ENCODE measurements at places on chromosomes 1 and 21. TPM values are rescaled to one million over a fixed set of nuclear protein-coding genes. Genes with fewer than 3 reads are reported as not detected.

AVPR1B gene
- polyA plus RNA-seq: not detected

APP gene
- 31.8 TPM for polyA plus RNA-seq

S100A1 gene
- not detected for polyA plus RNA-seq

HSPB7 gene
- polyA plus RNA-seq: 2,165 TPM

XCL2 gene
- 0.35 TPM for polyA plus RNA-seq

TRIM67 gene
- polyA plus RNA-seq: not detected

FMO2 gene
- not detected for polyA plus RNA-seq

DNA sequence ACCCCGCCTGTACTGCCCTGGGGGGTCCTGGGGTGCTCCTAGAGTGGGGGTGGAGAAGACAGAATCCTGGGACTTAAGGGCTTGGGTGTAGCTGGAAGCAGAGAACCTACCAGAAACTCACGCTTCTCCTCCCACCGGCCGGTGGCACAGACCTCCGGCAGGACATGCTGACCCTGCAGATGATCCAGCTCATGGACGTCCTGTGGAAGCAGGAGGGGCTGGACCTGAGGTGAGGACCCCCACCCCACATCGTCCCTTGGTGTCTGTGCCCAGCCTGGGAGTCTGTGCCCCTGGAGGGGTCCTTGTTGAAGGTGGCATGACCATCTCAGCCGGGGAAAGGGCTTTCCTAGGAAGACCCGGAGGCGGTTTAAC lies 70.8 kb downstream of the PIK3CD start:
- no peak for DNase-seq

DNA sequence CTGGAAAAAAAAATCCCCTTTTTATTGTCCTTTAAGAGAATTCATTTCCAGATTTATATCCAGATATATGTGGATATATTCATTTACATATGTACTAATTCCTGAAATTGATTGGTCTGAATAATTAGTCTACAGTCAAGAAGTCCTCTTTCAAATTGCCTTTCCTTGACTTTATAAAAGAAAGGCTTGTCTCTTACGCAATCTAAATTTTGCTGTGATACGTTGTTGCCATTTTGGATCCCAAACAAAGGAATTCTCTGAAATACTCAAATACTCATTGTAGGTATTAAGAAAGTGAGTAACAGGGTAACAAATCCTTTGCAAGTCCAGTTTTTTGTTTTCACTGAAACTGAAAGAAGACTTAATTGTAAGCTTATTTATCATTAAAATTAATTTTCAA lies 136.9 kb upstream of the KIAA1614 start:
- no peak for DNase-seq

GRCh38 chr1:192350356-192350755 lies 33.6 kb downstream of the RGS21 start:
- peak; percentile 8 for DNase-seq

- DNase-seq: no peak
Observed at GRCh38 chr21:34270411-34270810, 93.4 kb upstream of the KCNE2 start.

- DNase-seq: no peak
Observed at GRCh38 chr1:39800471-39800835, 11.8 kb upstream of the BMP8B start.

DNA sequence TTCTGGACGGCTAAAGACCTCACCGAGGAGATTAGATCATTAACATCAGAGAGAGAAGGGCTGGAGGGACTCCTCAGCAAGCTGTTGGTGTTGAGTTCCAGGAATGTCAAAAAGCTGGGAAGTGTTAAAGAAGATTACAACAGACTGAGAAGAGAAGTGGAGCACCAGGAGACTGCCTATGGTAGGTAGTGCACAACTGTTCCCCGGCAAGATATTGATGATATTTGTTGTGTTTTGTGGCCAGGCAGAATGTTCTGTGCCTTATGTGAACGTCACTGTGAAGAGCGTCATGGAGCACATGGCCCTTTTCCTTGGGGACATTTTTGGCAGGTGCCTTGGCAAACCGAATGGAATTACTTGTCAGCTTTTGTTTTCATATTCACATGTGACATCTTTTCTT lies 191.7 kb downstream of the DISC1 start:
- DNase-seq: peak; percentile 68

DNA sequence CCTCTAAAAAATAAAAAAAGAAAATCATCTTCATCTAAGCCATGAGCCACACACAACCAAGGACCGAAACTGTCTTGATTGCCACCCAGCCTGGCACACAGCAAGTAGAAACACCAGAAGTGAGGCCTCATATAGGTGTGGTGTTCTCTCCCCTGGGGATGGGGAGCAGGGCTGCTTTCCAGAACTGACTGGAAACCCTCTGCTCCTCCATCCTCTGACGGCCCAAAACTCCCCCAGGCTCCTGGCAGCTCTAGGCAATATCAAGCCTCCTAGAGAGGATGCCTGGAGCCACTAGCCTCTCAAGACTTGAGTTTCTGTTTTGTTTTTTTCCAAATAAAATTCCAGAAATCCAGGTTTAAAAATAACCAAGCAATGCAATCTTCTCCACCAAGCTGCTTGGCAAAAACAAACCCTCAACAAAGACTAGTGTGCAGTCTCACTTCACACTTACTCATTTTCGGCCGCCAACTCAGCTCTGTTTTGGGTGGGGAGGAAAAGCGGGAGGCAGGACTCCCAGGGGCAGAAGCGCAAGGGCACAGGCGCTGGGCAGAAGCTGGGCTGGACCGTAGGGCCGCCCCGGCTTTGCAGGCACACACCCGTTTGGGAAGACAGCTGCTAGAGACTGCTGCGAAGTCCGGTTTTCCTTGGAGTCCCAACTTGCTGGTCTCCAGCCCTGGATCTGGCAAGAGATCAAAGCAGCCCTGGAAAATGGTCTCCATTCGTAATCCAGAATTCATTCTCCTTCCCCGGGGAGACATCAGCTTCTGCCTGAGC lies 78.2 kb upstream of the CAPZB start:
- no peak for DNase-seq

DNA sequence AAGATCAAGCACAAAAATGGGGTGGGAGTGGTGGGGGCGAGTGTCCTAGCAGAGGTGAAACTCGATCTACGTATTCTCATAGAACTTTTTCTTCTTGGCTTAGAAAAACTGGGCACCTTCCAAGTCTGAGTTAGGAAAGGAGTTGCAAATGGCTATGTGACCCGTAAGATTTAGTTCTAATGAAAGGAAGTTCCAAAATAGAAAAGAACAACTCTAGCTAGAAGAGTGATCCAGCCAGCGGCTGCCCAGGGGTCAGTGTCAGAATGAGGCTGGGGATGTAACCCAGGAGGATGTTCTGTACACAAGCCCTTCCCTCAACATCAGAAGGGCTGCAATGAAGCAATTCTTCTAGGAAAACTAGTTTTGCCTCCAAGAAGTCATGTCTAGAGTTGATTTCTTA lies 5.2 kb downstream of the MTARC1 start:
- DNase-seq: no peak

DNA sequence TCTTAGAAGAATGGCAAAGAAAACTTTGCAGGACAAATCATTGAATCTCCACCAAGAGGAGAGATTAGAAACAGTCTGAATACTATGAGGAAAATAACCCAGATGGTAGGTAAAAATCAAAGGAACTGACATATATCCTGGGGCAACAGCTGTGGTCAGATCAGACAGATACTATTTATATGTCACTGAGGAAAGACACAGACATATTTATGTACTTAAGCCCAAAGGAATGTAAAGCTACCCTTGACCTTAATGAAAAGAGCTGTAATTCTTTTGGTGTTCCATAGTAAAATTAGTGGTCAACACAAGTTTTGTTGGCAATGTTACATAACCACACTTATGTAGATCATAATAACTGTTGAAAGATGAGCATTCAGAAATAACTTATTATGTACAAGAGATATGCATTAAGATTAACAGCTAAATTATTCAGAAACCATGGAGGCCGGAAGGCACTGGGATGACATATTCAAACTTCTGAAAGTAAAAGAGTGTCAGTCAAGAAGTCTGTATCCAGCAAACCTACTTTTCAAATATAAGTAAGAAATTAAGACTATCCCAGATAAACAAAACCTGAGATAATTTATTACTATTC lies 166.1 kb upstream of the SAMSN1 start:
- no peak for DNase-seq

DNA sequence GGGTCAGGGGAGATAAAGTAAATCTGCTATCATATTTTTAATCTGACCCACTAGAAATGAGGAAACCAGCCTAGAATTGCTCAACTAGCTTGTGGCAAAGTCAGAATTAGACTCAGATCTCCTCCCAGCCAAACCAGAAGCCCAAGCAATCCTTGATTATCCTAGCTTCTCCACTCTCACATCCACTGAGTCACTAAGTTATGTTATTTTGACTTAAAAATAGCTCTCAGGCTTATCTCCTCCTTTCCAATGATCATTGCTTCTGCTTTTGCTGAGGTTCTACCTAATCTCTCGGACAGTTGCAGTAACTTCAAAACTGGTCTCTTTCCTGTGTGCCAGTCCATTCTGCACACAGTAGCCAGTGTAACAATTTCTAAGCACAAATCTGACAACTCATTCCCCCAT lies 22.9 kb downstream of the OVAAL start:
- DNase-seq: no peak

DNA sequence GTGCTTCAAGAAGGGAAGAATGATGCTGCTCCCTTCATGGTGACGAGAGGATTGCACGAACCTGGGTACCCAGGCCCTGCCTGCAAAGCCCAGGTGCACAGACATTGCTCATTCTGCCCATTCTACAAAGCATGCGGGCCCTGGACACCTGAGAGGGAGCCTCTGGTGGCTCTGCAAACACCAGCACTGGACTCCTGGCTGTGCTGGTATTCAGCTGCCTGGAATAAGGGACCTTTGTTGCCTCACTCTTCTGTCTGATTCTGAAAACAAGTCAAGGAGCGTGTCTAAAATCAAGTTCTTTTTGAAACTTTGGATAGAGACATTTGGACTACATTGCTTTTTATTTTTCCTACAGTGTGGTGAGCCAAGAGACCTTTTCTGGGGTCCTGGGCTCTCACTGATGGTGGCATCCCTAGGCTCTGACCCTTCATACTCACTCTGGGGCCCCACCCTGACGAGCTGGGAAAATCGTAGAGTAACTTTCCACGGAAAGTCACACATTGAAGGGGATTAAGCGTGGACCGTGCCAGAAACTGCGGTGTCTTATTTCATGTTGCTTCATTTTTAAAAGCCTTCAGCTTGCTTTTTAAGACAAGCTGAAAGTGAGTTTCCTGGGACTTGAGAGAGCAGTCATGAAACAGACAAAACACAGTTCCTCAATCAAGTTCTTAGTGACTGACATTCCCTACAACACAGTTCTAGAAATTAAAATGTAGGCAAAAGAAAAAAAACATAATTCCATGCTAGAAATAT lies 24.0 kb downstream of the ABCA4 start:
- peak; percentile 52 for DNase-seq

DNA sequence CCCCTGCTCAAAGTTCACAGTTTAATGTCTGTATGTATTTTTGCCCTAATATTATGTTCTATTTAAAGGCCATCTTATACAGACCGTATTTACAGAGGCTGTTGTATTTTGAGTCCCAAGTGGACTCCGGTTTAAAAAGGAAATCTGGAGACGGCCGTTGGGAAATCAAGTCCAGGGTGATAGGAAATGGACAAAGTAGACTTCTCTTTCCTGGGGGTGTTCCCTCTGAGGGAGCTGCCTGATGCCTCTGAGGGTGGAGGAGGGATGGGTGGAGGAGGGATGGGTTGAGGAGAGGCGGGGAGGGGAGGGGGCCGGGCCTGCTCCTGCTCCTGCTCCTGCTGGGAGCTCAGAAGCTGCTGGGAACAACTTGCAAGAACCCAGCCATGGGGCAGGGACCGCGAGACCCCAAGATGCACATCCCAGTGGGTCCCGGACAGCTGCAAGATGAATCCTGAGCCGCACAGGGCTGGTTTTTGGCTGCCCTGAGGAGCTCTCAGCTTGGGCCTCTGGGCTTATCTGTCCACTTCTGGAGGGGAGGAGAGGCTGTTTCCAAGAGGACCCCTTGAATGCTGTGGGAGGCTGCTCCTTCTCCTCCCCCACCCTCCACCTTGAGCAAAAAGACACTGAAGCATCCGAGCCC lies 12.0 kb upstream of the ACTL8 start:
- peak; percentile 13 for DNase-seq

GRCh38 chr1:86846164-86846647 lies 67.7 kb downstream of the SELENOF start:
- peak; percentile 90 for DNase-seq

DNA sequence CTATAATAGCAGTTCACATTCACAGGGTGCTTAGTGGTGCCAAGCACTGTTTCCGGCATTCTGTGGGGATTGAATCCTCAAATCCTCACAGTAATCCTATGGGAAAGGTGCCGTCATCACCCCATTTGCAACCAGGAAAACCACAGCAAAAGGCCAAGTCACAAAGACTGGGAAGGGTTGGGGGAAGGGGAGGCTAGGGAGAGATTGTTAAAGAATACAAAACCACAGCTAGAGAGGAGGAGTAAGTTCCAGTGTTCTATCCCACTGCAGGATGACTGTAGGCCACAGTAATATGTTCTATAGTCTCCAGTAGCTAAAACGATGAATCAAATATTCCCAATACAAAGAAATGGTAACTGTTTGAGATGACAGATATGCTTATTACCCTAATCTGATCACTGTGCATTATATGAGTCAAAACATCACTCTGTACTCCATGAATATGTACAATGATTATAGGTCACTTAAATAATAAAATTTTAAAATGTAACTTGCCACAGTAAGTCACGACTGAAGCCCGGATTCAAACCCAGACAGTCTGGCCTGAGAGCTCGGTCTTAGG lies 256.8 kb downstream of the TOMM20 start:
- no peak for DNase-seq

GRCh38 chr1:35597870-35598269 lies 24.8 kb downstream of the TFAP2E start:
- DNase-seq: no peak

- DNase-seq: no peak
Observed at GRCh38 chr21:36861595-36862323, 104.7 kb downstream of the HLCS start.
